BJ (cell line): ENCODE measurements at places on chromosomes 16 and 17. TPM values are rescaled to one million over a fixed set of nuclear protein-coding genes. Genes with fewer than 3 reads are reported as not detected.

Gene NEUROD2
- polyA plus RNA-seq = not detected in 2 replicates

Gene WSCD1
- 0.28 and 1.0 TPM in 2 replicates for polyA plus RNA-seq

Gene SPAG7
- polyA plus RNA-seq = 85.3 and 85.8 TPM in 2 replicates

Gene PITPNM3
- polyA plus RNA-seq = 0.39 and 0.64 TPM in 2 replicates

Gene SP6
- polyA plus RNA-seq = 0.05 and 0.07 TPM in 2 replicates
